Naive thymus-derived CD8-positive, alpha-beta T cell (primary cell): ENCODE measurements at places on chromosomes 11 and 22.

DNA sequence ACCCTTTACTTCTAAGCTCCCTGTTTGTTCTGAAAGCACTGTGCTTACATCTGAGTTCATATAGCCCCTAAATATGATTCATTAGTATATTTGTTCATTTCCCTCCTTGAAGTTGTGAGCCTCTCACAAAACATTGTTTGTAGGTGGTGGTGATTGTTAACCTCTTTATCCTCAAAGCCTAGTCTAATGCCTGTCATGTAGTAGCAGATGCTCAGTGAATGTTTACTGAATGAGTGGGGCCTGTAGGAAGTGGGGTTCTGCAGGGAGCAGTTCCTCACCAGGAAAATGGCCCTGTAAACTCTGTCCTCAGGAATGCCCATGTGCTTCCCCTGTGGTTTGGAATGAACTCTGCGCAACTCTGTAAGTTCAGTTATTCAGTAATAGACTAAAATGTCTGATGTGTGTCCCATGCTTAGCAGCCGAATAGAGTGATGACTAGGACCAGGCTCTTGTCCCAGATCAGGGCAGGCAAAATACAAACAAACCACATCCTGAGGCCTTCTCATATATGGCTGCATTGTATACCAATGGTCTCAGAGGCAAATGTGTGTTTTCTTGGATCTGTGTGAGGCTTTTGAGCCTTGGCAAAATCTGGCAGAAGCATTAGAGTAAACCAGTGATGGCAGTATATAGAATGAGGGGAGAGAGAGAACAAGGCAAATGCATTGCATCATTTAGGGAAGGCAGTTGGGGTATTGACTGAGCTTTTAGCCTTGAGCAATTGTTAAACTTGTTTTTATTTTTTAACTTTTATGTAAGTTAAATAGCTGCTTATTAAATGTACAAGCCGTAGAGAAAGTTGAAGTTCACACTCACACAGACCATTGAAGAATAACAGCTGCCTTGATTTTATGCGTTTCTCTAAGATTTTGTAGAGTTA lies 91.4 kb upstream of the BIRC3 start:
- no peak for DNase-seq

- no peak for DNase-seq
Observed at GRCh38 chr11:13008061-13008435, 1.1 kb upstream of the RASSF10 start.

DNA sequence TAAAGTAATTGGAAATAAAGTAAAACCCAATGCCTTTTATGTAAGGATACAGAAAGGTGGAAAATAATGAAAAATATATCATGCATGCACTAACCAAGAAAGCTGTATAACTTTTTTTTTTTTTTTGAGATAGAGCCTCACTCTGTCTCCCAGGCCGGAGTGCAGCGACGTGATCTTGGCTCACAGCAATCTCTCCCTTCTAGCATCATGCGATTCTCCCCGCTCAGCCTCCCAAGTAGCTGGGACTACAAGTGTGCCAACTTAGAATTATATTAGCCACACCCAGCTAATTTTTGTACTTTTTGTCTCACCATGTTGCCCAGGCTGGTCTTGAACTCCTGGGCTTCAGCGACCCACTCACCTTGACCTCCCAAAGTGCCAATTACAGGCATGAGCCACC lies 4.5 kb downstream of the GGT5 start:
- no peak for DNase-seq

DNA sequence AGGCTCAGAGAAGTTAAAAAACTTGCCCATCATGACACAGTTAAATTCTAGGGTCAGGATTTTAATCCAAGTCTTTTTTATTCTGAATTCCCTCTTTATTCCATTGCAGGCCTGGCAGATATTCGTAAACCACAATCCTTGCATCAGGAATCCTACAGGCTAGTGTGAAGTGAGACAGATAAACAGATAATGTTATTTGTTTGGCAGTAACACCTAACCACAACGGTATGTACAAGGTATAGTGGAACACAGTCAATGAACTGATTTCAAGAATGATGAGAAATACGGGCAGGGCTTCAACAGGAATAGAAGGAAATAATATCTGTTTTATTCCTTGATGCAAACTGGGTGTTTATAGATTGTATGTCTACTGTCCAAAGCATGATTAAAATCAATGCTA lies 32.0 kb upstream of the NARS2 start:
- DNase-seq = no peak

- DNase-seq = no peak
Observed at GRCh38 chr11:22581354-22582150, 44.1 kb downstream of the FANCF start.

DNA sequence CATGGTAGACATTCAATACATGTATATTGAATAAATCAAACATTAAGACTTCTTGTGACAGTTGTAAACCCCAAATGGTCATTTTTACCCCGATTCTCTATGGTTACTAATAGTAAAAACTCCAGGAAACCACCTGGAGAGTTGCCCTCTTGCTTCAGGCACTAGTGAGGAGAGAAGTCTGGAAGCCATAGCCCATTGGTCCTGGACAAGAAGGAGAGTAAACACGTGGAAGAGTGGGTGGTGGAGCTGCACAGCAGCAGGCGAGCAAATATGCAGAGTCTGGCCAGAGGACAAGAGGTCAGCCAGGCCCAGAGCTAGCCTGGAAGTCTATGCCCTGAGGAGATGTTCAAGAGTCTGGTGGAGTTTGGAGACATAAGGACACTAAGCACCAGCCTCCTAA lies 17.7 kb downstream of the DCHS1 start:
- DNase-seq = no peak
